ENCODE measurements at places on chromosomes 16 and 17. TPM values are rescaled to one million over a fixed set of nuclear protein-coding genes. Genes with fewer than 3 reads are reported as not detected.

- H3K27ac ChIP-seq, result no peak overlapping the region
- no peak for DNase-seq
- H3K4me3 ChIP-seq, result no peak overlapping the region
Observed at GRCh38 chr17:57586196-57586740, 158.8 kb downstream of the CCDC182 start.

The OR1A1 gene
- not detected for total RNA-seq

The SYCE1L gene
- total RNA-seq, result 2.6 TPM

- no peak overlapping the region for H3K27ac ChIP-seq
- DNase-seq, result no peak
- peaks cover 16% of the 10 kb centered on the region for H3K4me1 ChIP-seq
- no peaks in the 10 kb centered on the region for H3K27me3 ChIP-seq
Observed at GRCh38 chr17:28597606-28598383, 1.0 kb downstream of the SPAG5 start.

DNA sequence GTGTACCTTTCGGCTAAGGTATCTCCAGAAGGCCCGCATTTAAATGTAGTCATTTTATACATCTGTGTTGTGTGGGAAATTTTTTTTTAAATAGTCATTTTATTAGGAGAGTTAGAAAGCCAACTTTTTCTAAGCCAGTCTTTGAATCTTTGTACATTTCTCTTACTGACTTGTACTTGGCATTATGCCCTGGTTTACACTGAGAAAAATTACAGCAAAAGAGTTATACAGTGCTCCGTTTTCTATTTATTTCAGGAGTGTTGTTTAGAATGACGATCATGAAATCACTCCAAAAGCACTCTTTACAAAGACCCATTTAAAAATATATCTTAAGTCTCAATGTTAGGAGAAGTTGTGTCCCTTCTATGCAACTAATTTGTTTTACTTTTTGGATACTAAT is 91.8 kb downstream of the CYB561 start:
- DNase-seq, result no peak
- no peaks in the 10 kb centered on the region for H3K4me1 ChIP-seq
- no peak overlapping the region for H3K4me3 ChIP-seq
- H3K27ac ChIP-seq, result no peak overlapping the region

GRCh38 chr17:49132699-49133364 is at the start of gene B4GALNT2:
Gene B4GALNT2, plus strand, starts transcription at chr17:49132769. Its CDS starts 24 bp downstream, at chr17:49132793.
- peaks cover 50% of the 10 kb centered on the region for H3K27me3 ChIP-seq
- H3K4me3 ChIP-seq, result peak within 1 kb of the TSS; percentile 47
- DNase-seq, result peak; percentile 58
- H3K36me3 ChIP-seq, result no peaks in the 10 kb centered on the region
- H3K4me1 ChIP-seq, result peaks cover 13% of the 10 kb centered on the region

- DNase-seq, result peak; percentile 77
- H3K27ac ChIP-seq, result peak overlapping the region; percentile 36
- H3K4me3 ChIP-seq, result peak overlapping the region; percentile 71
- H3K4me1 ChIP-seq, result peaks cover 42% of the 10 kb centered on the region
- no peaks in the 10 kb centered on the region for H3K36me3 ChIP-seq
Observed at GRCh38 chr17:77280304-77281121, 139.7 kb downstream of the SEC14L1 start.

DNA sequence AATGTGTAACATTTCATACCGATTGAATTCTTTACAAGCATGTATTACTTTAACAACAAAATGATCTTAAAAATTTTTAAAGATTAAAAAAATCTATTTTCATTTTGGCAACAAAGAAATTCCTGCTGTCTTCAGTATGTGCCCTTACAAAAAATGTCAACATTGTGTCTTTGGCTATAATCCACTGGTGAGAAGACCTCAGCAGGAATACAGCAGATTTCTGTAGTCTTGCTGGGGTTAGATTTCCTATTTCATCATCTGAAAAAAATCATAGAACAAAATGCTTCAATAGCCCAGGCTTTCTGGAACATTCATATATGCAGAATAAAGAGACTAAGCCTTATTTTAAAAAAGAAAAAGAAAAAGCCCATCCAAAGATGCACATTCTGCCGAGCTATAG is 129.1 kb upstream of the CA10 start:
- H3K4me1 ChIP-seq, result no peaks in the 10 kb centered on the region
- DNase-seq, result no peak
- no peak overlapping the region for H3K4me3 ChIP-seq
- H3K27ac ChIP-seq, result no peak overlapping the region

The KRTAP2-1 gene
- total RNA-seq, result not detected

DNA sequence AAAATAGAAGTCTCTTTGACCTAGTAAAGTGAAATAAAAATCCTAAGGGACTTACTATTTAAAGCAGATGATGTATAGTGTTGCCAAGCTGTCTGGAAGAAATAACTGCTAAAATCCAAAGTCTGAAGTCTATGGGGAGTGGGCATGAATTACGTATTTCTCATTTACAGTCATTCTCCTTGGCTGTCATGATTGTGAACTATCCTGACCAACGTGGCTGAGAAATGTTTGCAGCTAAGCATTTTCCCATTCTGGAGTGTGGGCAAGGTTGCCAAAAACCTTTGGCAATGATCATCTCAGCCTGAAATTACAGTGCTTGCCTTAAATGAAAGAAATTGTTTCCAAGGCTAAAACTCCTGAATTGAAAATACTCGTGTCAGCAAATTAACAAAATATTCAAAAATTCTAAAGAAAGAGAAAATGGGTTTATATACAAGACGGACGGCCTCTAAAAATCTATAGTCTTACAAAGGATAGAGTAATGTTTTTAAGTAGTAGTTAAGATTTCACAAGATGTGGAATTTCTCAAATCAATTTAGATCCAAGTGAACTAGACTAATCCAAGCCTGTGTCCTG is 77.0 kb downstream of the CACNG1 start:
- no peak overlapping the region for H3K27ac ChIP-seq
- H3K4me1 ChIP-seq, result no peaks in the 10 kb centered on the region
- no peak for DNase-seq
- H3K36me3 ChIP-seq, result peaks cover 78% of the 10 kb centered on the region

- H3K36me3 ChIP-seq, result no peaks in the 10 kb centered on the region
- H3K4me1 ChIP-seq, result peaks cover 8% of the 10 kb centered on the region
- DNase-seq, result no peak
- no peak overlapping the region for H3K4me3 ChIP-seq
- H3K27ac ChIP-seq, result no peak overlapping the region
Observed at GRCh38 chr16:53036066-53036465, 16.6 kb downstream of the CHD9NB start.

GRCh38 chr16:20073203-20074098 is at the start of gene GPR139:
Gene GPR139, minus strand, starts transcription at chr16:20073890. Its CDS starts 274 bp downstream, at chr16:20073616.
- peaks cover 40% of the 10 kb centered on the region for H3K27me3 ChIP-seq
- no peak for DNase-seq
- no peak within 1 kb of the TSS for H3K4me3 ChIP-seq

DNA sequence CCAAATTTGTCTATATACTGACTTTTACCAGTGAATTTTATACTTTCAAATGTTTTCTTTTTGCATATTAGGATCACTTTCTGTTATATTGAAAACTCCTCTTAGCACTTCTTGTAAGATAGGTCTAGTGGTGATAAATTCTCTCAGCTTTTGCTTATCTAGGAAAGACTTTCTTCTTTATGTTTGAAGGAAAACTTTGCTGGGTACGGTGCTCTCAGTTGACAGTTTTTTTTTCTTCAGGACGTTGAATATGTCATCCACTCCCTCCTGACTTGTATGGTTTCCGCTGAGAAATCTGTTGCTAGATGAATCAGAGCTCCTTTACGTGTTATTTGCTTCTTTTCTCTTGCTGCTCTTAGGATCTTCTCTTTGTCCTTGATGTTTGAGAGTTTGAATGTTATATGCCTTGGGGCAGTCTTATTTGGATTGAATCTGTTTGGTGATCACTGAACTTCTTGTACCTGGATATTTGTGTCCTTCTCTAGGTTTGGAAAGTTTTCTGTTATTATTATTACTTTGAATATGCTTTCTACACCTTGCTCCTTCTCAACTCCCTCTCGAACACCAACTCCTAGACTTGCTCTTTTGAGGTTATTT is 44.0 kb upstream of the NACA2 start:
- no peak overlapping the region for H3K27ac ChIP-seq
- no peak for DNase-seq
- H3K4me3 ChIP-seq, result no peak overlapping the region
- no peaks in the 10 kb centered on the region for H3K27me3 ChIP-seq

The AANAT gene
- total RNA-seq, result not detected

DNA sequence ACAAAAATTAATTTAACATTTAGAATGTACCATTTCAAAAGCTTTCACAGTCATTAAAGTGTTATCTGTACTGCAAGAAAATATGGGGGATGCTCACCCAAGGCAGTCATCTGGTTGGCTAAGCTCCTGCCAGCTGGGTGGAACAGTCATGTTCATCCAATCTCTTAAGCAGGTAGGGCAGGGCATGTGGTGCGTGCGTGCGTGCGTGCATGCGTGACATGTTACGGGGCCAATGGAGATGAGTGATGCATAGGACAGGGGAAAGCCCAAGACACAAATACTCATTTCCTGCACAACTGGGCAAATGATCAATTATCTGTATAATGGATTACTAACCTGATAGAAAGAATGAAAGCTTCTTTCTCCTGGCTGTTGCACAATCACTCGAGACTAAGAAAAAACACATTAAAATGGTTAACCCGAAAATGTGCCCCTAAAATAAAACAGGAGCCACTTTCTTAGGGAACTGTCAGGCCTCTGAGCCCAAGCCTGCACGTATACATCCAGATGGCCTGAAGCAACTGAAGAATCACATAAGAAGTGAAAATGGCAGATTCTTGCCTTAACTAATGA is 104.4 kb downstream of the MYO1D start:
- DNase-seq, result no peak
- no peaks in the 10 kb centered on the region for H3K4me1 ChIP-seq
- H3K36me3 ChIP-seq, result peaks cover 11% of the 10 kb centered on the region

The NTN3 gene
- total RNA-seq, result 0.24 TPM

The PIMREG gene
- total RNA-seq, result 0.62 TPM

DNA sequence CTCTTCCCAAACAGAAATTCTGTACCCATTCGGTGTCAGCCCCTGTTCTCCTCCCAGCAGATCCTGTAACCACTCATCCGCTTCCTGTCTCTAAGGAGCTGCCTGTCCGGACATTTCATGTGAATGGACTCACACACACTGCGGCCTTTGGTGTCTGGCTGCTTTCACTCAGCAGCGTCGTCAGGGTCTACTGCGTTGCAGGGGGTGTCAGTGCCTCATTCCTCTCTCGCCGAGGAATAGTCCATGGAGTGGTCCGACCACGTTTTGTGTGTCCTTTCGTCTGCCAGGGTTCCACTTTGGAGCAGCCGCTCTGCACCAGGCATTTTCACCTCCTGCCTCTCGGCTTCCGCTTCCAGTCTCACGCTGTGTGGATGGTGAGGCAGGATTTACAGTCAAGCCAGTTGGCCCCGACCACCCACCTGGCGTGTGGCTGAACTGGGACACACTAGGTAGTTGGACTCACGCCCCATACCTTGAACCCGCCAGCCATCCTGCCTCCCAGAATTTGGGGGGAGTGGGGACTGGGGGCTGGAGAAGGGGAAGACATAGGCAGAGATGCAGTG is 188.2 kb upstream of the CIBAR2 start:
- no peak overlapping the region for H3K27ac ChIP-seq
- H3K36me3 ChIP-seq, result no peaks in the 10 kb centered on the region
- H3K4me1 ChIP-seq, result peaks cover 14% of the 10 kb centered on the region
- H3K4me3 ChIP-seq, result no peak overlapping the region

GRCh38 chr17:42026857-42027589 is 7.1 kb downstream of the NKIRAS2 start:
- H3K27me3 ChIP-seq, result no peaks in the 10 kb centered on the region
- peaks cover 29% of the 10 kb centered on the region for H3K4me1 ChIP-seq
- H3K36me3 ChIP-seq, result peaks cover 25% of the 10 kb centered on the region
- no peak for DNase-seq
- H3K4me3 ChIP-seq, result no peak overlapping the region

GRCh38 chr17:12421646-12422306 is 243.9 kb upstream of the MYOCD start:
- H3K36me3 ChIP-seq, result no peaks in the 10 kb centered on the region
- no peak for DNase-seq
- H3K27me3 ChIP-seq, result no peaks in the 10 kb centered on the region
- H3K27ac ChIP-seq, result no peak overlapping the region
- H3K4me1 ChIP-seq, result no peaks in the 10 kb centered on the region

The C1QTNF8 gene
- total RNA-seq, result not detected

- H3K27ac ChIP-seq, result no peak overlapping the region
- H3K27me3 ChIP-seq, result peaks cover 13% of the 10 kb centered on the region
- no peaks in the 10 kb centered on the region for H3K36me3 ChIP-seq
- H3K4me3 ChIP-seq, result no peak overlapping the region
- no peak for DNase-seq
Observed at GRCh38 chr17:49872754-49873377, 25.0 kb upstream of the TAC4 start.

DNA sequence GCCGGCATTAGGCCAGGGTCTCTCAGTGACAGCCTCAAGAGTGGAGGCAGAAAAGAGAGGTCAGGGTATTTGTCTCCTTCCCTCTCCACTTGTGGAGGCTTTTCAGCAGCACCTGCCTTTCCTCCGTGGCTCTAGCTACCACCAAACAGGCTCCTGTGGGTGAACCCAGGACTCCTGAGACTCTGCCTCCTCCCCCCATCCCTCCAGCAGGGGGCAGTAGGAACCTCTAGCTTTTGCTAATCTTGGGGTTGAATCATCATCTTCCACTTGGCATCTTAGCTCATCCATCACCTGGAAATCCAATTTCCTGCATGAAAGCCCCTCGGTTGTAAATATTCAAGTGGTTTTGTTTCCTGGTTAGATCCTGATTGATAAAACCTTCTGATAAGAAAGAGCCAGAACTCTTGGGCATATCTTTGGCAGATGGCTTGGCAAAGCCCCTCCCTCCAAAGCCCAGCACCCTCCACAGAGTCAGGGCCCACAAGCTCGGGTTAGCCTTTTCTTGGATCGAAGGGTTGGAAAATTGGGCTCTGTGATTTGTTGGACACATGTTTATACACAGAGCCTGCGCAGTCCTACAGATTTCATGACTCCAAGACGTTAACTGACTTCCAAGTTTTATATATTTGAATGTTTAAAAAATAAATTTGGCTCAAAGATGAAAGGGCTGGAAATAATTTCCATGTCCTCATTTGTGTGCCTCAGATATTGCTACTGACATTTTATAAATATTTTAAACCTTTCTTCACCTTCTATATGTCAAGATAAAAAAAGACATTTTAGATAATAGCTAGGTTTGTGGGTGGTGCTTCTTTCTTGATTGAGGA is 322.1 kb downstream of the MAP2K4 start:
- no peaks in the 10 kb centered on the region for H3K4me1 ChIP-seq
- H3K27me3 ChIP-seq, result no peaks in the 10 kb centered on the region
- no peak overlapping the region for H3K27ac ChIP-seq

DNA sequence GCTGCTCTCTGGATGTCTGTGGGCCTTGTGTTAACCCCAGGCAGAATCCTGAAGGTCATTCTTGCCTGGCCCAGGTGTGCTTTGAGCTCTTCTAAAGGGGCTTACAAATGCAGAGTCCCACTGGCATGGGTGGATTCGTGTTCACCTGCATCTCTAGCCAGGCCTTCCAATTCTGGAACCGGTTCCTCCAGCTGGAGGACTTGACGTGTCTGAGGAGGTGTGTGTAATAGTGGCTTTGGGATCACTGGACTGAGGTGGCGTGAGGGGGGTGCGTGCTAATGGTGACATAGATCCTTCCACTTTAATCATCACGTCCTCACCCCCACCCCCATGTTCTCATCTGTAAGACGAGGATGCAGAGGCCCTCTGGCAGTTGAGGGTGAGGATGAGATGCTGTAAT is 4.8 kb downstream of the GSE1 start:
- H3K27me3 ChIP-seq, result no peaks in the 10 kb centered on the region
- H3K4me1 ChIP-seq, result peaks cover 66% of the 10 kb centered on the region
- peak overlapping the region; percentile 11 for H3K27ac ChIP-seq
- peak; percentile 71 for DNase-seq

The MAP2K6 gene
- 6.3 TPM for total RNA-seq

- no peak overlapping the region for H3K4me3 ChIP-seq
- H3K27me3 ChIP-seq, result no peaks in the 10 kb centered on the region
- peaks cover 20% of the 10 kb centered on the region for H3K4me1 ChIP-seq
- DNase-seq, result no peak
- no peak overlapping the region for H3K27ac ChIP-seq
Observed at GRCh38 chr16:85066346-85066885, 38.8 kb downstream of the KIAA0513 start.

The SEZ6L2 gene
- total RNA-seq, result 10.7 TPM
